Adrenal gland (tissue), 19 donors: ENCODE measurements at places on chromosomes 5 and 9. TPM values are rescaled to one million over a fixed set of nuclear protein-coding genes. Genes with fewer than 3 reads are reported as not detected.

- H3K4me3 ChIP-seq: no peak overlapping the region
- no peak for DNase-seq
- no peaks in the 10 kb centered on the region for H3K36me3 ChIP-seq
- no peak overlapping the region for H3K27ac ChIP-seq
These were observed 227.2 kb downstream of the NSG2 start for GRCh38 chr5:174272671-174273070.

DNA sequence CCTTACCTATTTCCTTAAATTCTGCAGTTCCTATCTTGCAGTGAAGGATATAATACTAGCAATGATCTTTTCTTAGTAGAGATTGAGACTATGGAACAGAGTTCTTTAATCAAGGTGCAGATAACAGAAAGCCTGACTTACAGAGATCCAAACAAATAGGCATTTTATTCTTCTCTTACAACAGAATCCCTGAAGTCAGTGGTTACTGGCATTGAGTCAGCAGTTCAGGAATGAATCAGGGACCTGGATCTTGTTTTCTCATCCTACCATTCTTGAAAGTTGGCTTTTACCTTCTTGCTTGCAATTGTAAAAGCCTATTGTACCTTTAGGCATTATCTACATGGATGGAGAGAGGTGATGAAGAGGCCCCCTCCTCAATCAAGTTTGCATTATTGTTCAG is 47.5 kb upstream of the TLE4 start:
- no peaks in the 10 kb centered on the region for H3K4me1 ChIP-seq
- no peak overlapping the region for H3K4me3 ChIP-seq
- H3K27me3 ChIP-seq: no peaks in the 10 kb centered on the region
- no peaks in the 10 kb centered on the region for H3K36me3 ChIP-seq
- DNase-seq: no peak
- no peak overlapping the region for H3K27ac ChIP-seq

GRCh38 chr9:136806067-136806466 is 1.7 kb upstream of the RABL6 start:
- H3K27me3 ChIP-seq: no peaks in the 10 kb centered on the region
- no peaks in the 10 kb centered on the region for H3K36me3 ChIP-seq
- no peak overlapping the region for H3K4me3 ChIP-seq

DNA sequence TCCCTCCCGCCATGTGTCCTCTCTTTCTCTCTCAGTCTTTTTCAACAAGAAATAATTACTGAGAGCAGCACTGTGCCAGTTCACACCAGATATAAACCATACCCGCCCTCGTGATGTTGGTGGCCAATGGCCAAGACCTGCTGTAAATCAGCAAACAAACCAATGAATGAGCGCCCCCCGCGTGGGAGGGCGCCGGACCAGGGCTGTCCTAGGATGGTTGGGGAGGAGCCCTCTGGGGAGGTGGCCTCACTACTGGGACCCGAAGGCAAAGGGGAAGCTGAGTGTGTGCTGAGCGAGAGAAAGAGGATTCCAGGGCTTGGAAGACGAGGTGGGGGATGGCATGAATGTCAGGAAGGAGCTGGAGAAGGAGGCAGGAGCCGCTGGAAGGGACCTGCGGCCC is 51.2 kb upstream of the BARHL1 start:
- no peaks in the 10 kb centered on the region for H3K4me1 ChIP-seq
- no peak overlapping the region for H3K4me3 ChIP-seq
- DNase-seq: no peak
- H3K27me3 ChIP-seq: no peaks in the 10 kb centered on the region
- H3K36me3 ChIP-seq: no peaks in the 10 kb centered on the region

SPARC gene
- 2,061 TPM for total RNA-seq

RMRP gene
- 6,693 TPM for total RNA-seq
